ENCODE measurements at places on chromosomes 5 and 9.

- DNase-seq: no peak
Observed at GRCh38 chr9:99103054-99103895, 1.6 kb upstream of the TGFBR1 start.

GRCh38 chr9:129398101-129398960 is 220.3 kb upstream of the IER5L start:
- no peak for DNase-seq

DNA sequence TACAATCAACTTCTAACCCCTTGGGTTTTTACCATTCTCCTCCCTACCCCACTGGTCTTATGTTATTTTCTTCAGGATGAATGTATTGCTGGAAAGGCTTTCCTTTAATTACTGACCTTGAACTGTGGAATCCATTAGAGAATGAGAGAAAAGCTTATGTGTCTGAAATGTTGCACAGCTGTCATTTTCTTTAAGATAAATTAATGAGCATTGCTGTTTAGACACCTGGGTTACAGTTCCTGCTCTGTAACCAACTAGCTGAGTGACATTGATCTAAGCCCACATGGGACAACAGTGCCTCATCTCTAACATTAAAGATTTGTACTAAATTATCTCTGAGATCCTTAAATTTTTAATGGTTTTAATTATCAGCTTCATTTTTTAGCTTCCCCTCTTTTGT is 507.0 kb downstream of the TAF11L14 start:
- no peak for DNase-seq

DNA sequence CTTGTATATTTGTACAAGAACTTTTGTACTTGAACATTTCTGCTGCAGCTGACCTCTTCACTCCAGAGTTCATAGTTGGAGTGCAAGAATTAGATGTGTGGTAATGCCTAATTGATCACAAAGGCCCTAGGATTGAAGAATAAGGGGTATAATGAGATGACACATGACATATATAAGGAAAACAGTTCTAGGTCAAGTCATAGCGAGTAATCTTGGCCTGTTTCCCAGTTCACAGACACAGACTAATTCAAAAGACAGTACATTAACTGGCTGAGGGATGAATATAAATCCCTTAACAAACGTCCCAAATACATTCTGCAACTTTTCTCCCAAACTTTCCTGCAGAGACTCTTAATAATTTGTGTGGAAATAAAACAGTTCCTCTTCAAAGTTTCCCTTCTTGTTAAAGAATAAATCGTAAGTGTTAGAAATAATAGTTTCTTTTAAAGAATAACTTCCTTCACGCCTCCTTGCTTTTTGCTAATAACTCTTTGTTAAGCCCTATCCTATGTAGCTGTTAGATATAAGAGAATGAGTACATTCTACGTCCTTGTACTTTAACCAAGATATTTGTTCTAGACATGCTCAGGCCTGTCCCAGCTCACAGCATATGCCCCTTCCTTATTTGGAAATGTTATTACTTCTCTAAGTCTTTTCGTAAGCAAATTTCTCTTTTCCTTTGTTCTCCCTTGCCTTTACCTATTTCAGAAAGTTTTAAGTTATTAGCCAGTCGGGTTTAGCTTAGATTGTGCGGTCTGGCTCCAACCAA is 556.4 kb upstream of the CTNND2 start:
- DNase-seq: no peak

- no peak for DNase-seq
Observed at GRCh38 chr9:99385215-99385614, 163.1 kb downstream of the SEC61B start.

GRCh38 chr5:78336698-78337097 is 23.7 kb upstream of the SCAMP1 start:
- no peak for DNase-seq

GRCh38 chr9:94869415-94869843 is 142.9 kb downstream of the AOPEP start:
- DNase-seq: no peak

DNA sequence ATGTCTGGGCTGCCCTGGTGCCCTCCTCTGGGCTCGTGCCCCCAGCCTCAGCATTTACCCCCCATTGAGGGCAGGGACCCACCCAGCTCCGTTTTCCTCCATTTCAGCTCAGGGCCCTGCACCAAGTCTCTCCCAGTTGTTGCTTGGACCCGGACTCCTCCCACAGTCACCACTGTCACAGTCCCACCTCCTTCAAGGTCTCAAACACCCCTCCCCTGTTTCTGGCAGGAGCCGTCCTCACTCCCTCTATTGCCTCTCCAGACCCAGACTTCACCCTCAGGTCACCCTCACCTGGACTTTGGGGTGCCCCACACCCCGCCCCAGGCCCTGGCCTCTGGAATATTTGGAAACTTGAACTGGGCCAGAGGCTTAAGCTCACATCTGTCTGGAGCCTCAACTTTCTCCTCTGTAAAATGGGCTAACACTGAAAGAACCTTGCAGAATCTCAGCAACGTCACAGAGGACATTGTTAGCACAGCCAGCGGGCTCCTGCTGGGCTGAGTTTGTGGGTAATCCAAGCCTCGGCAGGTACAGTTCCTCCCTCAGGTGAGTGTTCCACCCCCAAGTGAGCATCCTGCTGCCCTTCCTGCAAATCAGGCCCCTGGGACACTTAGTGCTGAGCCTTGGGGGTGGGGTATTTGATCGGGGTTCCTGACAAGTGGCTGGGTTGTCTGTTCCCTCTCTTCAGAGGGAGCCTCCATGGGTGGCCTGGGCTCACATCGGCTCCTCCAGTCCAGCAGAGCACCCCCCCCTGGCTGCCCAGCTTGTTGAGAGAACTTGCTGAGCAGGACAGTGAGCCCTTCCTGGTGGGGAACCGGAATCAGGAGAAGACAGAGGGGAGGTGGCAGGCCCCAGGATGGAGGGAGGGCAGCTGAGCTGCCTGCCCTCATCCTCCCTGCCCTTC is 130.1 kb downstream of the C9orf50 start:
- DNase-seq: no peak

DNA sequence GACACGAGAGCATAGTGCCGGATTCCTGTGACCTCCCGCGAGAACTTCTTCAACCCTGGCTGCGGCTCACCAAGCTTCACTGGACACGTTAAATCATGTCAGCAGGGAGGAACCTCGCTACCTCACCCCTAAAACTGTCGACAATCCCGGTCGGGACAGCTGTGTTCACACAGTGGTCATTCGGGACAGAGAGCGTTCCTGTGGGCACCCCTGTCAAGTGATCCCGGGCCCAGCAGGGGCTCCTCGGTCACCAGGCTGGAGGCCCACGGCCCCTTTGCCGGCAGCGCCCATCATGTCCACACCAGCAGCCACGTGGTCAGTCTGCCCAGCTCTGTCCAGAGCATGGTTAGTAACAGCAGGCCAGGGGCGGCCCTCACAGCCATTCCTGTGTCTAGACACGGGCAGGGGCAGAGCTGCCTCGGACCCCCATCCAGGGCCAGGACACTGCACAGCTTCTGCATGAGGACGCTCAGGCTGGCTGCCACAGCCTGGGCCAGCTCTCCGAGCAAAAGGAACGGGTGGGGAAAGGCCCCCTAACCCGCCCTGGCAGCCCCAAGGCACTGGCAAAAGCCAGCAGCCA is 3.5 kb downstream of the INPP5E start:
- no peak for DNase-seq

DNA sequence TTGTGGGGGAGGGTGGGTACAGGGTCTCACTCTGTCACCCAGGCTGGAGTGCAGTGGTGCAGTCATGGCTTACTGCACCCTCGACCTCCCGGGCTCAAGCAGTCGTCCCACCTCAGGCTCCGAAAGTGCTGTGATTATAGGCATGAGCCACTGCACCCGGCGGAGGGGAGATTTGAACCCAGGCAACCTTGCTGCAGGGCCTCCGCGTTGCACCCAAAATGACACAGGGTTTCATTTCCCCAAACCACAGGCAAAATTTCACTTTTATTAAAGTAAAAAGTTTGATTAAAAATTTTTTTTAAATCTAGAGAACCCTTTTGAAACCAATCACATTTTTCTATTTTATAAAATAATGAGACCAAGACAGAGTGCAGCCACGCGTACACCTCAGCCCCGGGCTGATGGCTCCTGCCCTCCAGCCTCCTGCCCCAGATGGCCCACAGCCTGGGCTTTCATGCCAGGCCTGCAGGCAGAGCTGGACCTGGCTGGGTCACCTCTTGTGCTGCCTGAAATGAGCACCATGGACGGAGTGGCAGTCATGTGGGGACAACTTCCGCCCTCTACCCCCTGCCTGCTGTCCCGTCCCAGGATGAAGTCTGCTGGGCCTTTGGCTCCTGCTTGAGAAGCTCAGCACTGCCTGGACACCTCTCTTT is 30.5 kb downstream of the USP20 start:
- DNase-seq: no peak

DNA sequence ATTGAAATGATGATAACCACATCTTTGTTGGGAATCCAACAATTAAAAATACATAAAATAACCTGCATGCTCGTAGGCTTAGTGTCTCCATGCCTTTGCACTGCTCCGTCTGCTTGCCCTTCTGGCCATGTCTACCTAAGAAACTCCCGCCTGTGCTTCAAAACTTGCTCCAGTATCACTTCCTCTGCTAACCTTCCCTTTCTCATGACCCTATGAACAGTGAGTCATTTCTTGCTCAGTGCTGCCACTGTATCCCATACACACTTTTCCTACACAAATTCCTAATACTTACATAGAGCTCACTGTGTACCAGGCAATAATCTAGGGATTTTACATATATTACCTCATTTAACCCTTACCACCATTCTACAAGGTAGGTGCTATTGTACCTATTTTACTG is 33.5 kb downstream of the TMEM245 start:
- no peak for DNase-seq
